Fibroblast of skin of right biceps (primary cell): ENCODE measurements at places on chromosomes 5 and 9.
A peak's percentile ranks its signal among the peaks of the same experiment; 100 is the strongest.

DNA sequence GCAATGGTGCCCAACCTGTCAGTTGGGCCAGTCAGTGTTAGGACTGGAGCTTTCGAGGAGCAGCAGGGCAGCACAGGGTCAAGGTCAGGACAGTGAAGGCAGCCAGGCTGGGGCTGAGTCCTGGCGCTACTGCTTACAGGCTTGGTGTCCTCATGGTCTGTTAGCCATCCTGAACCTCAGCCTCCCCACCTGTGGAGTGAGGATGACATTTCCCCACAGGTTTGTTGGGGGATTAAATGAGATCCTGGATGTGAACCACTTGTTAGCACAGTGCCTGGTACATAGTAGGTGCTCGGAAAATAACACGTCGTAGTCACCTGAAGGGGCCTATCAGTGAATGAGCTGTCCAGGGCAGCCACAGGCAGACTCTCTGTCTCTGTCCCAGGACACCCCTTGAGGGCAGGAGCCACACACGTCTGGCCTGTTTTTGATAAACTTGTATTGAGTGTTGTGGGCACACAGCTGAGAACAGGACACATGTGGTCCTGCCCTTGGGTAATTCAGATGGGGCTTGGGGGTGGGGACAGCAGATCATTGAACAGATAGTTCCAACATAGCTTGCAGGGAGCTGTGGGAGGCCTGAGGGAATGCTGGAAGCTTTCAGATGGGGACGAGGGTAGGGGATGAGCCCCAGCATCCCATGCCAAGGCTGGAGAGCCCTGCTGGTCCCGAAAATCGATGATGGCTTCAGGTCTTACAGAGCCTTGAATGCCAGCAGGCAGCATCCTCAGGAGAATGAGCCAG is 69.3 kb downstream of the AMBP start:
- no peak for DNase-seq

- DNase-seq: peak; percentile 52
Observed at GRCh38 chr5:9513827-9514226, 32.0 kb downstream of the SEMA5A start.

DNA sequence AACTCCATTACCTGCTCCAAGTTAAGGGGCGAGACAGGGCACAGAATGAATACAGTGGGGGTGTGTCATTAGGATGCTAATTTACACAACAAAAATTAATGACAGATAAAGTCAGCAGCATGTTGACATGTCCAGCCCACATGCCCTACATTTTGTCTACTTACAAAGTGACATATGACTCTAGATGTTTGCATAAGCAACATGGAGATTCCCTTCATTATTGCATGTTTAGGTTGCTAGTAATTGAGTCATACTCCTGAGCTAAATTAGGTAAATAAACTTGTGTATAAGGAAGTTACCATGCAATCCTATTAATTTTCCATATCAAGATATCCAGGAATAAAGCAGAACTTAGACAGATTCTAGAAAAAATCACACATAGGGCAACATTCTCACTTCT is 232.2 kb downstream of the PDE4D start:
- no peak for DNase-seq

- DNase-seq: peak; percentile 14
Observed at GRCh38 chr5:82100303-82101077, 128.7 kb downstream of the ATG10 start.

DNA sequence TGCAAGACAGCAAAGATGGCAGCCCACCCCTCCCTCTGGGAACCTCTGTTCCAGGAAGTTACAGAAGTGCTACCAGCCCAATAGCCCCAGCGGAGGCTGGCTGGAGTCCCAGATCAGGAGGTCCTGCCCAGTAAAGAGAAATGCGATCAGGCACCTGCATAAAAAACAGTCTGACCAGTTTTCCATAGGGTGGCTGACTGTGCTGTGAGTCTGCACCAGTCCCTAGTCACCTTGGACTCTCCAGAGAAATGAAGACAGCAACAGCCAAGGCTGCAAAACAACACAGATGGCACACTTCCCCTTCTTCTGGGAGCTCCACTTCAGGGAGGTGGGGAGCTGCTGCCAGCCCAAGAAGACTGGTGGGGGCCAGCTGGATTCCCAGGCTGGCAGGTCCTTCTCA is 265.5 kb upstream of the PCSK5 start:
- no peak for DNase-seq

- peak; percentile 71 for DNase-seq
Observed at GRCh38 chr5:147558826-147559225, 49.0 kb upstream of the DPYSL3 start.

DNA sequence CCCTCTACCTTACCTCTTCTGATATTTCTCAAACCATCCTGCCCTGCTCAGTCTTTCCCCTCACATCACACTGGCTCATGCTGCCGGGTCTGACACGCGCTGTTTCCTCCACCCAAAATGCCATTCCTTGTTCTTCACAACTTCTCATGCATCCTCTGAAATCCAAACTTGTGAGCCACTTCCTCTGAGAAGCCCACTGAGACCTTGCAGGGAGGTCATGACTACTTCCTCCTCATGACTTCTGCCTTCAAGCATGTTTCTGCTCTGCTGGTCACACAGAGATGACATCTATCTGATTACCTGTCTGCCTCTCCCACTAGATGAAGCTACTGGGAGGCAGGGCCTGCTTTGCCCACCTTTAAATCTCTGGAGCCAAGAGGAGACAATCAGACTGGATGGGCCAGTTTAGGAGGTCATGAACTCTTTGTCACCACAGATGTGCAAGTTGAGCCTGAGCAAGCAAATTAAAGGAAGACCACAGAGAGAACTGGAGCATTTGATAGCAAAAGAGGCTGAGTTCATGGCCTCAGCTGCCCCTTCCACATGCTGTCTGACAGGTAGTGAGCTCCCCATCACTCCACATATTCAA is 119.8 kb upstream of the TBC1D2 start:
- DNase-seq: peak; percentile 94

- DNase-seq: no peak
Observed at GRCh38 chr5:148511810-148512347, 128.1 kb downstream of the FBXO38 start.

- peak; percentile 71 for DNase-seq
Observed at GRCh38 chr9:127014216-127014909, 99.8 kb downstream of the RALGPS1 start.

DNA sequence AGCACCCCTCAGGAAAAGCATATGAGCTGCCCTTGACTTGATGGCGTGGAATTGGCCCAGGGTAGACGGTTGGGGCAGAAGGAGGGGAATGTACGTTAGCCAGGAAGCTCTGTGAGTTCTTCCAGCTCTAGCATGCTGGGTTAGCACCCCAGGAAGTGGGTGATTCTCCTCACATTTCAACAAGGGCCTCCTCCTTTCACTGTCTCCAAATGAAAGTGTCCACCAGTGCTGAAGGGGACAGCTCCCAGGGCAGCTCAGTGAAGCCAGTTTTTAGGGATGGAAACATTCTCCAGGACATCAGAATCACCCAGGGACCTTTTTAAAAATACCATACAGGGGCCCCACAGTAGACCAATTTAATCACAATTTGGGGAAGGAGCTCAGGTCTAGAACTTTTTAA is 17.2 kb upstream of the AFAP1L1 start:
- peak; percentile 50 for DNase-seq
